Renal cortex interstitium (tissue), 15 donors: ENCODE measurements at places on chromosomes 3 and 15. TPM values are rescaled to one million over a fixed set of nuclear protein-coding genes. Genes with fewer than 3 reads are reported as not detected.

GOLGA6L10 gene
- polyA plus RNA-seq, result 0.95 TPM

FAM81A gene
- polyA plus RNA-seq, result 26.9 TPM

- DNase-seq, result no peak
These were observed 39.9 kb downstream of the SMAD3 start for GRCh38 chr15:67105065-67105951.

DNA sequence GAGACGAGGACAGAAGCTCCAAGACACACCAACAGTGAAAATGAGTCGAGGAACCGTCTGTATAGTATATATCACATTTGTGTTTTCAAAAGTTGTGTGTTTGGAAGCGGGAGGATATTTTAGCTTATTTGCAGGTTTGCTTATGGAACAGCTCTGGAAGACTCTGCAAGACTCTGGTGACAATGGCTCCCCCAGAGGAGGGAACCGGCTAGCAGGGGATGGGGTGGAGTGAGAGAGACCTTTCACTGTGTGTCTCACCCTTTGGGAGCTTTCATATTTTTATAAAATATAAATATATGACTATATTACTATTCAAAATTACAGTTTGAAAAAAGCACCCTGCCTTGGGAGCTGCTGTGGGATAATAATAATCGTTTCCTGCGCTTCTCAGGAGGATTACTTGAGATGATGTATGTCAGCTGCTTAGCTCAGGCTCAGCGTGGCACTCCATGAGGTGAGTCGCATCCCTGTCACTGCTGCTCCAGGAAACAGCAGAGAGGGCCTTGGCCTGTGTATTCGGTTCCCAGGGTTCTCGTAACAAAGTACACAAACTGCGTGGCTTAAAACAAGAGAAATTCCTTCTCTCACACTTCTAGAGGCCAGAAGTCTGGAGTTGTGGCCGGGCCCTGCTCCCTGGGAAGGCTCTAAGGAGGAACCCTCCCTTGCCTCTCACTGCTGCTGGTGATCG, 183.9 kb downstream of the FAM43A start:
- no peak for DNase-seq
